ENCODE measurements at places on chromosomes 7 and 10.

DNA sequence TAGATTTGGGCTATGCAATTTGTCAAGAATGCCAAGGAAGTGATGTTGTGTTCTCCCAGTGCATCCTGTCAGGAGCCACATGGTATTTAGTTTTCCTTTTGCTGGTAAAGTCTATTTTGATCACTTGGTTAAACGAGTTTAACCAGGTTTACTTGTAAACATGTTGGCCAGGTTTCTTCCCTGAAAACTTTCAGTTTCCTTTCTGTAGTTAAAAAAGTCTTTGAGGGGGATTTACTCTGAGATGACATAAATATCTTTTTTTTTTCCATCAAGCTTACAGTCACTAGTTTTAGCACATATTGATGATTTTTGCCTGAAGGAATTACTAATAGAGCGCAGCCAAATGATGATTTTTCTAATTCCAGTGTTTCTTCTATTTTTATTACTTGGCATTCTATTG, 320.5 kb downstream of the PHF14 start:
- no peak for DNase-seq

- no peak for DNase-seq
Measured at GRCh38 chr7:153188630-153189029, 429.1 kb downstream of the ACTR3B start.

DNA sequence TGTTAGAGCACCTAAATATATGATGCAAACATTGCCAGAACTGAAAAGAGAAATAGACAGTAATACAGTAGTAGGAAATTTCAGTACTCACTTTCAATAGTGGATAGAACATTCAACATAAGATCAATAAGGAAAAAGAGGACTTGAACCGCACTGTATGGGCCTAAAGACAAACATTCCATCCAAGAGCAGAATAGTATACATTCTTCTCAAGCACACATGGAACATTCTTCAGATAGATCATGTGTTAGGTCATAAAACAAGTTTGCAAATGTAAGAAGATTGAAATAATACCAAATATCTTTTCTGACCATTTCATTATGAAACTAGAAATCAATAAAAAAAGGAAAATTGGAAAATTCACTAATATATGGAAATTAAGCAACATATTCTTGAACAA, 185.4 kb upstream of the FOXP2 start:
- DNase-seq, result no peak

DNA sequence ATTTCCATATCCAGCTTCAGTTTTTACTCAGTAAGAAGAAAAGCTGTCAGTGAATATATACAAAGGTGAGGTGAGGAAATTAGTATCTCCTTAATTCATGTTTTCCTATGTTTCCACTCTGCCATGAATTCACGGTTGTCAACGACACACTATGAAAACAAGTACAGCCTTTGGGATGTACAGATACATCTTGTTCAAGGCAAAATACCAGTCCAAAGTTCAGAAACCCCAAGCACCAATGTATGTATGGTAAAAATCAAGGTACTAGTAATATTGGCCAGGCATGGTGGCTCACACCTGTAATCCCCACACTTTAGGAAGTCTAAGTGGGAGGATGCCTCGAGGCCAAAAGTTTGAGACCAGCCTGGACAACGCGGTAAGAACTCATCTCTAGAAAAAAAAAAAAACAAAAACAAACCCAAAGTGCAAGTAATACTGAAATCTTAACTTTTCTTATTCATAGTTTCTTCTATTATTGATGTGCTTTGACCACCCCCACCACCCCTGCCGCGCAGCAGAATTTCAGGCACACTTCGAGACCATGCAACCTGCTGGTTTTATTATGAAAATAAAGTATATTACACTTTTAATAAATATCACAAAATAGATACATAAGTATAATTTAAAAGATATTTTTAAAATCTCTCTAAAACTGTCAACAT, 3.5 kb downstream of the ESYT2 start:
- DNase-seq, result no peak

- no peak for DNase-seq
Measured at GRCh38 chr10:20254078-20254477, 437.8 kb downstream of the PLXDC2 start.

- no peak for DNase-seq
Measured at GRCh38 chr10:14534152-14534551, 203.4 kb upstream of the FRMD4A start.

DNA sequence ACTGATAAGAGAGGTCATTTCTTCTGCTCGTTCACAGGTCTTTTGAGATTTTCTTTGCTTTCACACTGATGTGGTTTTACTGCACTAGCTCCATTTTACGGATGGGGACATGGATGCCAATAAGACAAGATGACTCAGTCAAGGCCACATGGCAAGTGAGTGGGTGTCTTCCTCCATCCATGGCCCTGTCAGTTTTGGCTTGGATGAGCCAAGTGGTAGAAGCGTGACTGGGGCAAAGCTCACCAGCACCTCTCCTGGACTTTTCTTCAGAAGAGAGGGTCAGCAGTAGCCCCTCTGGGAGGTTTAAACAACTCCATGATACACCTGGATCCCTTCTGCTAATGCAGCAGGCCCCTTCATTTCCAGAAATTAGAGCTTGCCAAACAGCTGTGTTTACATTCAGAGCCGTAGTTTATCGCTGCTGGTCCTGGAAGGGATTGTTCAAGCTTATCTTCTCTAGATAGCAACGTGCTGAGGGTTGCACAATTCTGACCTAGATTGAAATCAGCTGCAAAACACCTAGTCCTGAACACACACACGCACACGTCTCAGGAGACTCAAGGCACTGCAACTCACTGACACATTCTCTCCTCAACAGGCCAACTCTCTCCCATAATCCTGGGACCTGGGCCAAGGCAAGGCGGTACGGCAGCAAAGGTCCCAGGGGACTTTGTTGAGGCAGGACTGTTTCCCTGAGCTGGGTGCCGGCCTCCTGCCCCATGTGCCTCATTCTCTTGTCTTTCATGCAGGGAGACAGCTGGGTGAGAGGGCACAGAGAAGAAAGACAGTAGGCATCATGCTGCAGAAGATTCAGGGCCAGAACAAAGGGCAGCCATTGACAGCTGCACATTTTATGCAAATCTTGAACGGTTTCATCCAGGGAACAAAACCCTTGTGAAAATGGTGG, 14.2 kb upstream of the PDCD4 start:
- DNase-seq, result no peak

GRCh38 chr10:125060026-125060425, 100.3 kb downstream of the CTBP2 start:
- DNase-seq, result no peak

GRCh38 chr10:1133495-1134045, 77.4 kb downstream of the WDR37 start:
- no peak for DNase-seq

- no peak for DNase-seq
Measured at GRCh38 chr7:106774768-106775551, 90.1 kb upstream of the PIK3CG start.

GRCh38 chr10:128365156-128365725, 239.0 kb upstream of the MKI67 start:
- no peak for DNase-seq

- no peak for DNase-seq
Measured at GRCh38 chr10:131214521-131215244, 96.8 kb downstream of the TCERG1L start.

DNA sequence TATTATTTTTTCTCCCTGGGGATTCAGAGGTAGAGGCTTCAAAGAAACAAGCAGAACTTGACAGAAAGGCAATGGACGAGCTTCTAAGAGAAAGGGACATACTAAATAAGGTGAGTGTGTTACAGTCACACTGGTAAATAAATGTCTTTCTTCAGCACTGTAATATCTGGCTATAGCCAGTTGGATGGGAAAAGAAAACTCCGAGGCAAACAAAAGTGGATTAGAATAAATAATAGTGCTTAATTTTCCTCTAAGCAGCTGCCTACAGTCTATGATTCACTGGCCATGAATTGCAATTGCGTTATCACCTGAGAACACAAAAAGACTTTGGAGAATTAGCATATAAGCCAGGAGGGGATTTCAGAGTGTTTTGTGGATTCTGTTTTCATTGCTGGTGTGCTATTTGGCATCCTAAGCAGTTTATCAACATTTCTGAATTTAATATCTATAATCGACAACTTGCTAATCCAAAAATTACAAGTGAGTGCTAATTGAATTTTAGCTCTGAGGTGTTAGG, 23.2 kb downstream of the CFAP58 start:
- no peak for DNase-seq

DNA sequence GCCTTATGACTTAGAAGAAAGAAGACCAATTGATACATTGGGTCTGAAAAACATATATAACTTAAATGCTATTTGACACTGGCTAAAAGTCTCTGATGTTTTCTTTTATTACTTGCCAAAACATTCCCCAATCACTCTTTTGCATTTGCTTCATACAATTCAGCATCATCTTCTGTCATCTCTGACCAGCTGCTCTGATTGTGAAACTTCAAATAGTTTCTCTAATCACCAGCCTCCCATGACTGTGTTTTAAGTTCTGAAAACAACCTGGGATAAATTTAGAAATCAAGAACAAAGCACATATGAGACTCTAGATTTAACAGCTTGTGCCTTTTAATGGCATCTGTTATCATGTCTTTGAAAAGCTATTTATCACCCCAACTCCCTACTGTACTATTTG, 208.4 kb upstream of the KCND2 start:
- DNase-seq, result no peak

DNA sequence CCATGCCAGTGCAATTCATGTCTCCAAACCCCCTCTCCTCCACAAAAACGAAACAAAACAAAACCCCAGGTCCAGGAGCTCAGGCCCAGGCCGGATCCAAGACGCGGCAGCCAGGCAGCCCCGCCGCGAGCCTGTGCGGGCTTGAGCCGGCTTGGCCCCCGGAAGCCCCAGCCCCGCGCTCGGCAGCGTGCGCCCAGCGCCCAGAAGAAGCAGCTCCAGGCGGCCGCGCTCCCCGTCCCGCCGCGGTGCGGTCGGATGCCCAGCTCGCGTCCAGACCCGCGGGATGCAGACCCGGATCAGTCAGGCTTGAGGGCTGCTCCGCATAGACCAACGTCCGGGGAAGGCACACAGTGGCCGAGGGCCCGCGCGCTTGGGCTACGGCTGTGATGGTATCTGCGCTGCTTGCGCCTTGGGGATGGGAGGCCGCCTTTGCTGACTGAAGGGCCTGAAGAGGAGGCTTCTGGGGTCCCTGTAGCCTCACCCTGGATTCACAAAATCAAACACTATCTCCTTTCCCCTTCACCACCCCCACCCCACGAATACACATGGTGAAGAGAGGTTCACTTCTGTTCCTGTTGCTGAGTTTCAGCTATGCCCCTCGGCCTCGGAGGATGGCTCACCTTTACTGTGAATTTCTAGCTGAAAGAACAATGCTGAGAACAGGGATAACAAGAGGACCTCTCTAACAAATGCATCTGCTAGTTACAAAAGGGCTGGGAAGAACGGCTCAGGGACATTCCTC, 79.9 kb upstream of the EN2 start:
- DNase-seq, result no peak

All from progenitor cell of endocrine pancreas (in vitro differentiated cells).